ENCODE measurements at places on chromosomes 3 and 15.

- H3K27me3 ChIP-seq: no peaks in the 10 kb centered on the region
- no peaks in the 10 kb centered on the region for H3K36me3 ChIP-seq
- H3K4me3 ChIP-seq: no peak overlapping the region
- no peaks in the 10 kb centered on the region for H3K4me1 ChIP-seq
- no peak overlapping the region for H3K27ac ChIP-seq
These were observed 431.0 kb upstream of the ATP10A start for GRCh38 chr15:26294059-26294689.

- no peak for DNase-seq
- no peak overlapping the region for H3K4me3 ChIP-seq
- H3K36me3 ChIP-seq: no peaks in the 10 kb centered on the region
- H3K4me1 ChIP-seq: peaks cover 4% of the 10 kb centered on the region
These were observed 112.2 kb upstream of the SLC4A7 start for GRCh38 chr3:27596334-27596841.

DNA sequence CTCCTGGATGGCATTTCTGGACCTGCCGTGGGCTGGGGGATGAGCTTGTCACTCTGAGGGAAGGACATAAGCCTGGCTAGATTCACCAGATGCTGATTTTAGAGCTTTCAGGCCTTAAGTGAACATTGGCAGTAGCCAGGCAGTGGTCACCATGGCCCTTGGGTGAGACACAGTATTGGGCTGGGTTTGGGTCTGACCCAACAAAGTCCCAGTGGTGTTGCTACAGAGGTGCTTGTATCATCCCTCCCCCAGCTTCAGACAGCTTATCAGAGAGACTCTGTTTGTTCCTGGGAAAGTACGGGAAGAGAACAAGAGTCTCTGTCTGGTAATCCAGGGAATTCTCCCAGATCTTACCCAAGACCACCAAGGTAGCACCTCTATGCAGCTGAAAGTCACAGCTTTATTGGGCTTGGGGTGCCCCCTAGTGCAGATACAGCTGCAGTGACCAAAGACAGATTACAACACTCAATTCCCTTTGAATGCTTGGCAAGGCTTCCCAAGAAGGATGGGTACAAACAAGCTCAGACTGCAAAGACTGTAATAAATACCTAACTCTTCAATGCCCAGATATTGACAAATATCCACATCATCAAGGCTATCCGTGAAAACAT is 9.8 kb upstream of the RUVBL1 start:
- H3K36me3 ChIP-seq: no peaks in the 10 kb centered on the region
- no peak overlapping the region for H3K27ac ChIP-seq
- H3K27me3 ChIP-seq: no peaks in the 10 kb centered on the region
- no peak overlapping the region for H3K4me3 ChIP-seq

DNA sequence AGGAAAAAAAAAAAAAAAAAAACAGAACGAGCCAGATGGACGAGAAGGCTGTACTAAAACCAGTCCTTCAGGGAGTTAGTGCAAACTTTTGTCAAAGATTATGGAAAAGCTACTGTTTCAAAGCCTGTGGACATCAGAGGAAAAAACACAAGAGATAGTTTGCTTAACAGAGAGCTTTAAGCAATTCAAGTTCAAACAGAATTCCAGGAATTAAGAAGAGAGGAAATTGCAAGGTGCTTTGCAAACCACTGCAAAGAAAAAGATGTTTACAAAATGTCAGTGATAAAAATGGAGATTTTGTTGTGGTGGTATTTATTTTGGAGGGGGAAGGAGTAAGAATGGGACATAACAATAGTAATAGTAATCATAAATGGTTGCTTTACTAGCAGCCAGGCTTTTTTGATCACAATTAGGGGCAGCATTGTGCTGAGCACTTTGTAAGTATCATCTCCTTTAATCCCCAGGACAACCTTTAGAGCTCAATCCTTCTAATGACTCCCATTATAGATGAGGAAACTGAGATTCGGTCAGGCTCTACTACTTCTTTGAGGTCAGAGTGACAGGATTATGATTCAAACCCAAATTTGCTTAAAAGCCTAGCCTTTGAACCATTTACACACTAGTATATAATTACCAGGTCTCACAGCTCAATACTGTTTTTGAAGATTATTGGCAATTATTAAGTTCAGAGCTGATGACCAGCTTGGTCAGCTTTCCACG is 22.4 kb upstream of the ARHGEF3 start:
- H3K27ac ChIP-seq: no peak overlapping the region
- H3K27me3 ChIP-seq: peaks cover 23% of the 10 kb centered on the region
- DNase-seq: no peak
- H3K4me1 ChIP-seq: no peaks in the 10 kb centered on the region

DNA sequence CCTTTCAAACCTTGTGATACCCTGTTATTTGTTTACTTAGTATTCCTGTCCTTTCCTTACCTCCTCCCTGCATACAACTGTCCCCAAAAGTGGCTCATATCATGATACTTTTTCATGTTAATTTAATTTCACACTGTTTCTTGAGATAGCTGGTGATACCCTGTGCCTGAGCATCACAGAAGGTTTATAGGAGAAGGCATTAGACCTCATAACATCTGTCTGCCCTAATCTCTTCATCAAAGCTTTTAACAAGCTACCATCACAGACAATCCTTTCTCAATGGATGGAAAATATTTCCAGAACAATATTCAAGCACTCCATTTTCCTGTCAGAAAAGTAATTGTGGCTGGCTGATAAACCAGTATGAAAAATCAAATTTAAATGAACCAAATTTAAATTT is 81.6 kb downstream of the SSR3 start:
- no peaks in the 10 kb centered on the region for H3K36me3 ChIP-seq
- H3K27me3 ChIP-seq: no peaks in the 10 kb centered on the region
- peaks cover 2% of the 10 kb centered on the region for H3K4me1 ChIP-seq
- H3K27ac ChIP-seq: no peak overlapping the region

DNA sequence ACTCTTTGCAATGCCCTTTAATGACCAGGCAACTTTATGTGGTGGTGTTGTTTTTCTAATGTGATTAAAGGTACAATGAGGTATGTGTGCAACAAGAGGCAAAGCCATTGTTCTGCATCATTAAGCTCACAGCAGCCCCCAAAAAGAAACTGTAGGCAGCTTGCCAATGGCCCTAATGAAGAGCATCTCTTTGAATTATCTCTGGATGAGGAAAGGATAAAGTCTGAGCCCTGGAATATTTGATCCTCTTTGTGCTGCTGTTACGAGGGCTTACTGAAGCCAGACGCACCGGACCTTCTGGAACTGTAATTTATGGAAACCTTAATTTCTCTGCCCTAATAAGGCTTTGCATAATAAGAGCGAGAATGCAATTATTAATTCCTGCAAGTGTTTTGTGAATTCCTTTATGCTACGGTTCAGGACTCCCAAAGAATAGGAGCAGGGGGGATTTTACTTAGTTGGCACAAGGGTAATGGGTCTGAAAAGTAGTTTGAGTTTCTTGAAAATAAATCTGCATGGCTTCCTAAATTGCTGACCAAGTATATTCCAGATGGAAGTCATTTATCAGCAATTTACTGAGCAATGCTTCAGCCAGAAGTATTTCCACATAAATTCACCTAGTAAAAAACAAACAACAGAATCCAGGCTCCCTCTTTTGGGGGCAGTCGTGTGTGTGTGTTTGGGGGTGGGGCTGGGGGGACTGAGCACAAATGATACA is 193.4 kb downstream of the PDZRN3 start:
- no peaks in the 10 kb centered on the region for H3K36me3 ChIP-seq
- H3K4me3 ChIP-seq: no peak overlapping the region
- H3K27ac ChIP-seq: no peak overlapping the region
- peaks cover 1% of the 10 kb centered on the region for H3K4me1 ChIP-seq
- H3K27me3 ChIP-seq: no peaks in the 10 kb centered on the region
- no peak for DNase-seq

GRCh38 chr3:132448216-132448961 is 31.1 kb downstream of the DNAJC13 start:
- H3K4me1 ChIP-seq: peaks cover 2% of the 10 kb centered on the region
- H3K4me3 ChIP-seq: no peak overlapping the region
- peaks cover 46% of the 10 kb centered on the region for H3K36me3 ChIP-seq
